Vagina (tissue), 2 donors: ENCODE measurements at places on chromosomes 1 and 21.

DNA sequence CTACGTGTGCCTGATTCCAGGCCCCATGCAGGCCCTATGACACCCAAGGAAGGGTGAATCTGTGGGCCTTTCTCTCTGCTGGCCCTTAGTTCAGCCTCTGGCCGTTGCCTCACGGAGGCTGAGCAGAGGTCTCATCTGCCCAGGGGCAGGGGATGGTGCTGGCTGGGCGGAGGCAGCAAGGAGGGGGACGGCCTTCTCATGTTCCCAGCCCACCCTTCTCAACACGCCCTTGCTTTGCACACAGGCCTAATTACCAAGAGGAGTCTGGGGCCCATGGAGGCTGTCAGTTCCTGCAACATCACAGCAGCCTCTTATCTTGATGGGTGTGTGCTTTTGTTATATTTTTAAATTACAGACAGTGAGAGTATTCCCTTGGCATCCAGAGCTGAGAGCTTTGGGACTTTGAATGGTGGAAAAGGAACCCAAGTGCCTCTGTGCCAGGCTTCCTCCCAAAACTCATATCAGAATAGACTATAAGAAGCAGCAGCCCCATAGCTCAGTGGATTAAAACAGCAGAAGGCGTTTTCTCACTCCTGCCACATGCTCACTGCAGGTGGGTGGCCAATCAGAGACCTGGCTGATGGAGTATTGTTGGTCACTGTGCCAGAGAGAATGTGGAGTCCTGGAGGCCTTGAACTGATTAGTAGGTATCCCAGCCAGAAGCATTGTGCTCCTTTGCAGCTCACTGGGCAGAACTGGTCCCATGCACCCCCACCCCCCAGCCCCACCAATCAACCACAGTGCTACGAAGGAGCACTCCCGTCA lies 164.9 kb downstream of the CAMTA1 start:
- no peak for DNase-seq

GRCh38 chr1:184889166-184889565 lies 85.1 kb downstream of the NIBAN1 start:
- DNase-seq: no peak

DNA sequence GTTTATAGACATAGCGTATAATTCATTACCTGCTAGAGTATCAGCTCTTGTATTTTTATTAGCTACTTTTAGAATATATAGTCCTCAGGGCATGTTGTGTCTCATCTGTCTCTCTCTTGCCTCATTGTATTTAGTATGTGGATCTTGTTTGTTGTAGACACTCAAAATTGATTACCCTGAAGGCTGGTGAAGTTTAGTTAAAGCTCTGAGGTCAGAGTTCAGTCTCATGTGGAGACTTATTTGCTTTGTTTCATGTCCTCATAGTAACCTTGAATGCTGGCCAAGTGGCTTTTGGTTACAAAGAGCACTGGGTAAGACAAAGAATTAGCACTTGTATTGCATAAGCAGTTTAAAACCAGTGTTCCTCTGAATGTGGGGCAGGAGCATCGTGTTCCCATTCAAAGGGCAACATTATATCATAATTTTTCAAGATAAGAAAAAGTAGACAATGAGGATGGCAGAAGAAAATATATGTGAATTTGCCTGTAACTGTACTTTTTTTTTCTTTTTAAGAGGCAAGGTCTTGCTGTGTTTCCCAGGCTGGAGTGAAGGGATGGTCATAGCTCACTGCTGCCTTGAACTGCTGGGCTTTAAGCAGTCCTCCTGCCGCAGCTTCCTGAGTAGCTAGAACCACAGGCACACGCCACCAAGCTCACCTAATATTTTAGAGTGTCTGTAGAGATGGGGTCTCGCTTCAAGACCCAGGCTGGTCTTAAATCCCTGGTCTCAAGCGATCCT lies 17.4 kb downstream of the CNST start:
- DNase-seq: no peak

GRCh38 chr1:224357626-224358124 lies 996 bp downstream of the CNIH4 start:
- DNase-seq: no peak

DNA sequence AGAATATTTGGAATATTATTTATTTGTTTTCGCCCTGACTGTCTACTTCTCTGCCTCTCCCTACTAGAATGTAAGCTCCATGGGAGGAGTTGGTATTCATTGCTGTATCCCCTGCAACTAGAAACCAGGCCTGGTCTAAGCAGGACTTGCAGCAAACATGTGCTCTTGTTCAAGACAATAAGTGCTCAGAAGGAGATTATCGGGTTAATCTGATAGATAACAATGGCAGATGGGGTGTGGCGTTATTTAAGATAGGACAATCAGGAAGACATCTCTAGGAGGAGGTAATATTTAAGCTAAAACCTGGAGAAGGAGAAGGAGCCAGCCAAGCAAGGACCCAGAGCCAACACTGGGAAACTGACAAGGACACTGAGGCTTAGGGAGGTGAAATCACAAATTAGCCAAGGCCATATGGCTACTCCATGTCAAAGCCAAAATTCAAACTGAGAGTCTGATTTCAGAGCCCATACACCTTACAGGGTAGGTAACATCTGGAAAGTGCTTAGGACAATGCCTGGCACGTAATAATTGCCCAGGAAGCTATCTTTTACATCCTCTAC lies 41.5 kb downstream of the STYXL2 start:
- DNase-seq: no peak

DNA sequence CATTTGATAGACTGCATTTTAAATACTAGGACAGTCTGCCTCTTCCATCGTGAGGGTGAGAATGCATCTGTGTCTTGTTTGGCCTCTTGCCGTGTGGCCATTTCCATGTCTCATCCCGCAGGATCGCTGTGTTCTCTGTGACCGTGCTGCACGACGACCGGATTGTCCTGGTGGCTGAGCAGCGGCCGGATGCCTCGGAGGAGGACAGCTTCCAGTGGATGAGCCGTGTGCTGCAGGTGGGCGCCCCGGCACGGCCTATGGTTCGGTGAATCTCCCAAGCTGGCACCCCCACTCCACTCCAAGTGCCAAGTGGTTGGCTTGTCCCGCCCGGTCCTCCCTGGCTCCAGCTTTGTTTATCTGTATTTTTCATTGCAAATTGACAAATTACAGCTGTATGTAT lies 55.2 kb downstream of the S100B start:
- DNase-seq: no peak

- no peak for DNase-seq
These were observed 86.9 kb downstream of the OLFML2B start for GRCh38 chr1:161936786-161937185.

DNA sequence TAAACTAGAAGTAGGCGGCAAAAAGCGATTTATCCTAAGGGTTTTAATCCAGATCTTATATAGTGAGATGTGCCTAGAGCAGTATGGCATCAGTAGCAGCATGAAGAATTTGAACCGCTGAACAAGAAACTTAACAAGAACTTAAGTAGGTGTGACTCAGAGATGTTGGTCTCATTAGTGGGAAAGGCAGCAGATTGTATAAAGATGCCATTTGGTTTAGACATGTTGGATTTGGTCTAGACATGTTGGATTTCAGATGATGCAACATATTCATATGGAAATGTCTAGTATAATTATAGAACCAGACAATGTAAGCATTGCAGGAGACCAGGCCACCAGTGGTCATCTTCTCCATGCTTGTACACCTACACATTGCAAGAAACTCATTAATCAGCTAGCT lies 42.1 kb upstream of the ZP4 start:
- no peak for DNase-seq

DNA sequence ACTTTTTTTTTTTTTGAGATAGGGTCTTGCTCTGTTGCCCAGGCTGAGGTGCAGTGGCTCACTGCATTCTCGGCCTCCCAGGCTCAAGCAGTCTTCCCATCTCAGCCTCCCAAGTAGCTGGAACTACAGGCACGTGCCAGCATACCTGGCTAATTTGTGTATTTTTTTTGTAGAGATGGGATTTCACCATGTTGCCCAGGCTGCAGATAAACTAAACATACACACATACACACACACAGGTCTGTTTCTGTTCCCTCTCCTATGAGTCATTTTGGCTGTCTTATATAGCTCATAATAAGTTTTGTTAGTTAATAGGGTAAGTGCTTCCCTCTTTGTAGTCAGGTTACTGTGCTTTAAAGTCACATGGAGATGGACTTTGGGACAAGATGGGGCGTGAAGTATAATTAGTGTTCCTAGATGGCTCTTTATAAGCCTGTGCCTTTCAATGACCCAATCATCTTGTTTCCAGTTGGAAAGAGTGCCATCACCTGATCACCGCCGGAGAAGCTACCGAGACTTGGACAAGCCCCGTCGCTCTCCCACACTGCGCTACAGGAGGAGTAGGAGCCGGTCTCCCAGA lies 9.1 kb downstream of the PRPF38A start:
- DNase-seq: no peak

GRCh38 chr1:82044111-82044510 lies 243.4 kb downstream of the ADGRL2 start:
- DNase-seq: no peak

DNA sequence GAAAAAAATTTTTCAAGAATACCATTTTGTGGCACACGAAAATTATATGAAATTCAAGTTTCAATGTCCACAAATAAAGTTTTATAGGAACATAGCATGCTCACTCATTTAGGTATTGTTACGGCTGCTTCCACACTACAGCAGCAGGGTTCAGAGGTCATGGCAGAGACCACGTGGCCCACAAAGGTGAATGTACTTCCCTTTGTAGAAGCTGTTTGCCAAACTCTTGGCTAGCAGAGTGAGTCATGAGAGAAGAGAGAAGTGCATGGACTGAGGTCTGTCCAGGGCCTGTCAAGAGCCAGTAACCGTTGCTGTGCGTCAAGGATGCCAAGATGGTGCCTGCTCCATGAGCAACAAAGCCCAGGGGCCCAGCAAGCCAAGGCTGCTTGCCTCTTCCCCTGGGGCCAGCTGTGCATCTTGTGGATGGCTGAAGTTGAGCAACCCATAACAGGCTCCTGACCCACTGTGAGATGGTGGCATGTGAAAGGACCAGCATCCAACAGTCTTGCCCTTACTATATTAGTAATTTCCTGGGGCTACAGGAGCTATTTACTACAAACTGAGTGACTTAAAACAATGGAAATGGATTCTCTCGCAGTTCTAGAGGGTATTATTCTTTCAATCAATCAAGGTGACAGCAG lies 64.8 kb upstream of the ATP5PO start:
- no peak for DNase-seq

DNA sequence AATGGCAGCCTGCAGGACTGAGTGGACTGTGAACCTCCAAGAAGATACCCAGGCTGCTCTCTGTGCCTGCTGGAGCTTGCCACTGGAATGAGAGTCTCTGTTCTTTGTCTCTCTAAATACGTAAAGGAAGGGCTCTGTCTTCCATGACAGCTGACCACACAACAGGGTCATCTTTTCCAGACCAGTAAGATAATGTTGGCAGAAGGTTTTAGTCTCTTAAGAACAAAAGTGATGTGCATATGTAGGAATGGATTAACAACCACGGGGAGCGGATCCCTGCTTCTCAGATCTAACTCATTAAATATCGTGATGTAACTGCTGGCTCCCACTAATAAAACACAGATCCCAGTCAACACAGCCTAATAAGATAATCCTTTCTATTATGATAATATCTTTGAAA lies 67.5 kb downstream of the MAP10 start:
- DNase-seq: no peak

DNA sequence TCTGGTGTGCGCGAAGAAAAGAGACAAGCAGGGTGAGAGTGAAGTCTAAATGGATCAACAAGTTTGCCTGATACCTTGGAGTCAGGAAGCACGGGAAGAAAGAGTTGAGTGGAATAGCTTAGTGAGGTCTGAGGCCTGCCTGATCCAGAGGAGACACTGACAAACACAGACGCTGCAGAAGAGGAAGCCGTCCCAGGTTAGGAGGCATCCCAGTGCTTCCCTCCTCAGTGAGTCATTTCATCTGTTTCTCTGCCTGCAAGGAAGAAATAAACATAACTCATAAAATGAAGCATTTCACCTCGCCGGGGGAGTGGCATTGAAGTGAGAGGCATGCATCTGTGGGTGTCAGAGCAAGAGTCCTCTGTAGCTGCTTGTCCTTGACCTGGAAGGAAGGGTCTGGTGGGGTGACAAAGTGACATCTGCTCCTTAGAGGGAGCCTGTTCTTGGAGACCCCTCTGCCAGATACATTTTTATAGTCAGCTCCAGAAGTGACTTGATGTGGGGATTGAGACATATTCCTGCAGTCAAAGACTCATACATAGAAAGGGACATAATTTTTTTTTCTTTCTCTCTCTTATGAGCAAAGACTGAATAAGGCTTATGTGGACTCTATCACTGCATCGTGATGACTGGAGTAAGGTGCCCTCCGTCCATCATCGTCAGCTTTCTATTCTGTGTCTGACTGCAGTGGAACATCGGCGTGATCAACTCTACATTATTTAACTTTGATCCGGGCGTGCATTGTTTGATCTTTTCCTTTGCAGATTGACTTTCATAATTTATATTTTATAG lies 256.7 kb downstream of the KIF26B start:
- no peak for DNase-seq

GRCh38 chr1:86756062-86756406 lies 51.7 kb downstream of the SH3GLB1 start:
- DNase-seq: no peak

GRCh38 chr1:35058988-35059387 lies 20.2 kb upstream of the ZMYM1 start:
- DNase-seq: no peak

DNA sequence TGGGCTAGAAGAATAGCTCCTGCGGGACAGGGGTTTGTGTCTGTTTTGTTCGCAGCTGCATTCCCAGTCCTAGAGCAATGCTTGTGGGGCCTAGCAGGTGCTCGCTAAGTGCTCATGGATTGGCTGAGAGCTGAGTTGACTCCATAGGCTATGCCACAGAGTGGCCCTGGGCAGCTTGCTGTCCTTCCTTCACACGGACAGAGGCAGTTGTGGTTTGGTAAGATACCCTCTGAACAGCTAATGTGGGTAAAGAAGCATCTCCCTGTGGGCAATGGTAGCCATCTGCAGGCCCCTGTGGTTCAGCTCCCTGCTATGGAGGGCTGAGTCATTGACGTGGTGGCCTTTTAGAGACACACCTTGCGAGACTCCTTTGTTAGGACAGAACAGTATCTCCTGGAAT lies 23.5 kb upstream of the LBR start:
- DNase-seq: no peak

- no peak for DNase-seq
These were observed 18.1 kb upstream of the SLC44A3 start for GRCh38 chr1:94801919-94802546.

DNA sequence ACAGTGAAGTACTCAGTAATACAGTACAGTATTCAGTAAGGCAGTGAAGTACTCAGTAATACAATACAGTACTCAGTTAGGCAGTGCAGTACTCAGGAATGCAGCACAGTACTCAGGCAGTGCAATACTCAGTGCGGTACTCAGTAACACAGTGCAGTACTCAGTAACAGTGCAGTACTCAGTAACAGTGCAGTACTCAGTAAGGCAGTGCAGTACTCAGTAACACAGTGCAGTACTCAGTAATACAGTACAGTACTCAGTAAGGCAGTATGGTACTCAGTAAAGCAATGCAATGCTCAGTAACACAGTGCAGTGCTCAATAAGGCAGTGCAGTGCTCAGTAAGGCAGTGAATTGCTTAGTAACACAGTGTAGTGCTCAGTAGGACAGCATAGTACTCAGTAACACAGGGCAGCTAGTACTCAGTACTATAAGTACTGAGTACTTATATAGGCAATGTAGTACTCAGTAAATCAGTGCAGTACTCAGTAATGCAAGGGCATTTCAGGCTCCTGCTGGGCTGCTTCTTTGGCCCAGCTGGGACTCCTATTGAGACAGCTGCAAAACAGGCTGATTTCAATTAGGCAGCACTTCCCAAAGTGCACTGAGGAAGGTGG lies 411.3 kb downstream of the DISC1 start:
- DNase-seq: no peak
